Stimulated activated CD4-positive, alpha-beta T cell treated with anti-CD3 and anti-CD28 coated beads, Interleukin-2, amount 100 ng/mL, for 48 hours (primary cell): ENCODE measurements at places on chromosomes 5 and 9.

- peak; percentile 46 for DNase-seq
These were observed 572 bp downstream of the NR4A3 start for GRCh38 chr9:99822109-99822805.

DNA sequence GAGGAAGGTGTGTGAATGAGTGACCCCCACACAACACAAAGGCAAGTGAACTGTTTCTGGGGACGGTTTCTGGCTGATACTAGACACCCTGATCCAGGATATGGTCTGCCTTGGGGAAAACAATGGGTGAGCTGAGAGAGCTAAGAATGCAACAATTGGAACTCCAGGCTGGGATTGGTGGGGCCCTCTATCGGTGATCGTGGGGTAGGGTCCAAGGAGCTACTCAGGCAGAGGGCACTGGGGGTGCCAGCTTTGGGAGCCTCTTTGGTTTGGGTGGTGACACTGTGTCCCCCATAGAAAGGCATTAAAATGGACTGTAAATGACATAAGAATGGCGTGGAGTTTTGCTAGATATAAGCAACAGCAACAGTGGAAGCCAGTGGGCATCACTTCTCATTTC, 439.1 kb downstream of the DMAC1 start:
- DNase-seq = no peak

- no peak for DNase-seq
These were observed 12.7 kb downstream of the EEIG1 start for GRCh38 chr9:127968042-127968441.

- no peak for DNase-seq
These were observed 48.2 kb upstream of the ZNF169 start for GRCh38 chr9:94210616-94211603.

- DNase-seq = no peak
These were observed 138.9 kb upstream of the RAI14 start for GRCh38 chr5:34517249-34517648.

DNA sequence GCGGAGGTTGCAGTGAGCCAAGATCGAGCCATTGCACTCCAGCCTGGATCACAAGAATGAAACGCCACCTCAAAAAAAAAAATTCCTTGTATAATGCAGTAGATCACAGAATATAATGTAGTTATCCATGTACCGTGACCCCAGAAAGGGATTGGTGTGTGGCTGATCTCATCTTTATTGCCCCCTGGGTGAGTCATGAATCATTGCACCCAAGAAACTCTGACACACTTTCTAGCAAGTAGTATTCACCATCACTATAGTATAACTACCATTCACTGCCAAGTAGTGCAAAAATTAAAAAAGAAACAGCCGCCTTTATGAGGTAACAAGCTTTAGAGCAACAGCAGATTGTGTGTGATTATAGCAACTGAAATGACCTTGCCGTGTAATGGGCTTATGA, 23.7 kb upstream of the ANKH start:
- DNase-seq = no peak

- no peak for DNase-seq
These were observed 227.2 kb downstream of the PDZD2 start for GRCh38 chr5:31866166-31866565.

DNA sequence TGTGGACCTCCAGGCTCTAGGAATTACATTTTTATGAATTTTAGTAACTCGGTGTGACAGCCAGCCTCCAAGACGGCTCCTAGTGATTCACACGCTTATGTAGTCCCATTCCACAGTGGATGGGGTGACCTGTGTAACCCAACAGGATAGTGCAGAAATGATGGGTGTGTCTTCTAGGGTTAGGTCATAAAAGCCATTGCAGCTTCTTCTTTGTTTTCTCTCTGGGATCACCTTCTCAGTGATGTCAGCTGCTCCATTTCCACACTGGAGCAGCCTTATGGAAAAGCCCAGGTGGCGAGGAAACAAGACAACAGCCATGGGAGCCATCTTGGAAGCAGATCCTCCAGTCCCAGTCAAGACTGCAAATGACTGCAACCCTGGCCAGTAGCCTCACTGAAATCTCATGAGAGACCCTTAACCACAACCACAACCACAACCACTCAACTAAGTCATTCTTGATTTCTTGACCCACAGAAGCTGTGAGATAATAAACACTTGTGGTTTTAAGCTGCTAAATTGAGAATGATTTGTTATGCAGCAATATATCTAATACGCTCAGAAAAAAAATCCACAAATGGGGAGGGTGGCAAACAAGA, 5.1 kb upstream of the GNPDA1 start:
- DNase-seq = no peak

- no peak for DNase-seq
These were observed at the start of gene GZMA for GRCh38 chr5:55102348-55102747. TSS of gene GZMA (plus strand) at chr5:55102646. CDS start at chr5:55102683, 37 bp downstream.

GRCh38 chr5:16574789-16575721, 41.7 kb downstream of the RETREG1 start:
- no peak for DNase-seq

- no peak for DNase-seq
These were observed 99.0 kb downstream of the GAPVD1 start for GRCh38 chr9:125360601-125361000.

DNA sequence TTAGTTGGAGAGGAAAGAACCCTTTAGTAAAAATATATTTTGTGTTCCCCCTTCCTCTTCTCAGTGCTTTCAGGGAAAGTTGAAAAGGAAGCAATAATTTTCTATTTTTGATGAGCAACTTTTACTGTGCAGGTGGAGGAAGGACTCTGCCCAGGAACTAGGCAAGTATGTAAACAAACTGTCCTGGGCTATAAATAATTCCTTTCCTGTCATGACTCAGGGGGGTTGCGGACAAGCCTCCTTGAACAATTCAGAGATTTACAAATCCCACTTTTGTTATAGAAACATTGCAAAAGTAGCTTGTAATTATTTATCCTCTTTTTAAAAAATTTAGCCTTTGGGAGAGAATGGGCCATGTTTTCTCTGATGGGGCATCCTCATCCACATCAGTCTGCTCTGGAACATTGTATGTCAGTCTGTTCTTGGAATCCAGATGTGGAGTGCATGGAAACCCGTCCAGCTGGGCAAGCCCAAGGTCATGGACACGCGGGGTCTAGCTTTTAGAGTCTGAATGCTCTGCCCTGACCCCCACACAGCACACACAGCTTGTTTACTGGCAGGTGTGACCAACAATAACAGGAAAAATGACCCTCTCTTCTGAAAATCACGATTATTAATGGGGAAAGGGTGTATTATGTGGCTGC, 127.6 kb downstream of the GADD45G start:
- no peak for DNase-seq

DNA sequence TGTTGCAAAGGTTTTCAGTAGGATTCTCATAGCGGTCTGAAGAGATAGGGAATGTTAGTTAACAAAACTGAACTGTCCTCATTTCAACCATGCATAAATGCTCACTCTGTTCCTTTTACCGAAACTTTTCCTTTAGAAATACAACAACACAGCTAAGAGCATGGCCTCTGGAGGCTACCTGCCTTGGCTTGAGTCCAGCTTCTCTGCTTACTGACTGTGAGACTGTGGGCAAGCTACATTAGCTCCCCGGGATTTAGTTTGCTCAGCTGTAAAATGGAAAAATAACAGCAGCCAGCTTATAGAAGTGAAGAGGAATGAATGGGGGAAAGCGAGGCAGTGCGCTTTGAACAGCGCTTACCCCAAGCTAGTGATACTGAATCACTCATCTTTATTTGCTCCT, 507.9 kb upstream of the DAP start:
- no peak for DNase-seq

- DNase-seq = peak; percentile 49
These were observed 14.0 kb upstream of the JAK2 start for GRCh38 chr9:4970970-4971641.

GRCh38 chr5:123448017-123448617, 24.9 kb upstream of the CEP120 start:
- DNase-seq = peak; percentile 9

GRCh38 chr5:17690473-17690872, 56.2 kb downstream of the TAF11L14 start:
- DNase-seq = no peak

GRCh38 chr9:98317134-98317857, 61.8 kb upstream of the TBC1D2 start:
- DNase-seq = no peak

DNA sequence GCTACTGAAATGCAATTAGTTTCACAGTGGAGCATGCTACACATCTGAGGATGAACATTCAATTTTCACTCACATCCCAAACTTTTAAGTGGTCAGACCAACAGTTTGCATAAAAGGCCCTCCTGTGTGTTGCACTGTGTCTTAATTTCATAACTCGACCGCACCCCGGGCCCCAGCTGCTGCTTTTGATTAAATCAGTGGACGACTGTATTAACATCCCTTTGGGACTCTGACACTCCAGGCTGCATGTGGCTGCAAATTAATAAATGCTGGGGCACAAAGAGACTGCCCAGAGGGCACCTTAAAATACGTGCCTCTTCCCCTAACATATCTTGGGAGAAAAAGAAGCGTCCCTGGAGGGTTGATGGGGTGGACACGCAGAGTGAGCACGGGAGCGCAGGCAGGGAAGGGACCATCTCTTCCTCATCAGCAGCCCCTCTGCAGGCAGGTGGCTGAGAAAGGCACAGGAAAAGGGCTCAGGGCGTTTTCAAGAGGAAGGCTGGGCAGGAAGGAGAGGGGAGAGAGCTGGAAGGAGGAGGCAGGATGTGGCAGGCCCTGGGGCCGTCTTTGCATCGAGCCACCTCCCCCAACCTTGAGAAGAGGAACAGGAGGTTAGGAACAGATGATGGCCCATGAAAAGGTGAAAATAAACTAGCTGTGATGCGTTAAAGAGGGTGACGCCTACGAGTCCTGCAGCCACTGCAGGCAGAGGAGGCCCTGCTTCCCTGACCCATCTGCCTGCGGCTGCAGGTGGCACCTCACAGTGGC, 18.6 kb downstream of the MED10 start:
- DNase-seq = no peak
